ENCODE measurements at places on chromosomes 11 and 22.

DNA sequence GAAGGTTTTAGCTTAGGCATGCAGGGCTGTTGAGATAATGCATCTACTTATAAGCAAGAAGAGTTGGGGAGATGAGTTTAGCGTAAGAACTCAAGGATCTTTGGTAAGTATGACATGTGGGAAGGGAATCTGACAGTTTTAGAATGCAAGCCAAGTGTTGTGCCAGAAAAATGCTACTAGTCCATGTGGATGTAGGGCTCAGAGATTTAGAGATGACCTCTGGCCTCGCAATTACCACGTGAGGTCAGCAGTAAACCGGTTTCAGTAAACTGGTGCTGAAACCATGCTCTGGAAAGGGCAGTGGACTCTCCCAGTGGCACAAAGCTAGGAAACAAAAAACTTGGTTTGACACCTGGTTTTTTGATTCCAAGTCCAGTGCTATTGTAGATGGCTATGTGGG, 18.9 kb downstream of the MRPL16 start:
- DNase-seq = no peak

DNA sequence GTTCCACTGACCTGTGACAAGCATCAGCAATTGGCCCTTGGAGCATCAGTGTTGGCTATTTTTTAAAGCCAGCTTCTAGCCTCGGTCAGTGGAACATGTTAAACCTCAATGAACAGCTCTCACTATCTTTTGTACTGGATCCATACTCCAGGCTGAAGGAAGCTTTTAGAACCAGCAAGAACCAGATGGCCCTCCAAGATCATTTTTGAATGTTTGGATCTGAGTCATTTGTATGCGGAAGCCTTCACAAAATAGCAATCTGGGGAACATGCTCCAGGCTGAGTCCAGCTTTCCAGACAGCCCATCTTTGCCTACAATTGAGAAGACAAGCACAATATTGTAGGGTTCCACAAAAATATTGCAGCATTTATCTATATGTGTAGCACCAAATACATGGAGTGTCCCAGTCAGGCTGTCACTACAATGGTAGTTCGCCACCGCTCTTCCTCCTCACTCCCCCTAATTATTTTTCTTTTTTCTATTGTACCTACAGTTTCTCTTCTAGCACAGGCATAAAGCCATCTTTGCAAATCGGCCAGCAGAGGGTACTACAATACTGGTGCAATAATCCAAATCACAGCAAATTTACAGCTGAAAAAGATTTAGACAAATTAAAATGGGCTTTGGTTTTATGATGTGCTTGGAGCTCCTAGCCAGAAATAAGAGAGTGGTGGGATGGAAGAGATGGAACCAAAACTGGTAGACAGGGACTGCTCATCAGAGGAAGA, 177.4 kb upstream of the BLID start:
- no peak for DNase-seq

- no peak for DNase-seq
Measured at GRCh38 chr11:7889985-7890384, 41.1 kb downstream of the OR10A6 start.

DNA sequence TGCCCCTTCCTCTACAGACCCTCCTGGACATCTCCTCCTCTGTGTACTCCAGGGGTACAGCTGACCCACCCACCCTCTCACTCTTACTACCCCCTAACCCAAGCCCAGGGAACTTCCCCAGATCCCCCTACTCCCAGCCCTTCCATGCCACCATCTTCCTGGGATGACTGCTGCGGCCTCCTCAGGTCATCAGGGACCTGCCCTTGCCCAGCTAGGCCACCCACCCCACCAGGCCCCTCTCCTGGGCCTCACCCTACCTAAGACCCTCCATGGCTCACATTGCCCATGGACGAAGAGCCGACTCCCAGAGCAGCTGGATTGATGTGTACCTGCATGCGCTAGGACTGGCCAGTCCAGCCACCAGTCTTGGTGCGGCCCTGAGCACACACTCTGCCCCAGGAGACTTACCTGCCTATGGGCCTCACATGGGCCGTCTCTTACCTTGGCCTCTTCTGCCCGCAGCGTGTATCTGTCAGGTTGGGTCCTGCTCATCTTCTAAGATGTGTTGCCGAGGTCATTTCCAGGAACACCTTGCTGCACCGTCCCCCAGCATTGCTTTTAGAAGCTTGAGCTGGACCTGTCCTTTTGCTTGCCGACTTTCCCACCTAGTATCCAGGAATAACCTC, 2.0 kb upstream of the CLDN5 start:
- DNase-seq = no peak

GRCh38 chr11:134041791-134042696, 26.8 kb upstream of the JAM3 start:
- no peak for DNase-seq
